ENCODE measurements at places on chromosomes 5 and 9.

DNA sequence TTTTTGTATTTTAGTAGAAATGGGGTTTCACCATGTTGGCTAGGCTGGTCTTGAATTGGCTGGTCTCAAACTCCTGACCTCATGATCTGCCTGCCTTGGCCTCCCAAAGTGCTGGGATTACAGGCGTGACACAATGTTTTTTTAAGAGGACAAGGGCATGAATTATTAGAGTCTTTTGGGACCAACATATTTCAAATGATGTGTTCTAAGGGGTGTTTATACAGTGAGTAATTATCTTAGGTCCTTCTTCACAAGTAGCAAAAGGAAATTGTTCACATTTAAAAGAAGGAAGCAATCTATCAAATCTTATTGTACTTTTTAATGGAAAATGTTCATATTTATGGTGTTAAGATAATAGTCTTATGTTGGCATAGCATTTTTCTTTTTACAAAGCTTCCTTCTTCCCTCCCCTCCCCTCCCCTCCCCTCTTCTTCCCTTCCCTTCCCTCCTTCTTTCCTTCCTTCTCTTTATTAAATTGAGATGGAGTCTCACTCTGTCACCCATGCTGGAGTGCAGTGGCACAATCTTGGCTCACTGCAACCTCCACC is 6.7 kb downstream of the GNG10 start:
- no peak for DNase-seq

GRCh38 chr5:98585661-98586310 is 187.7 kb upstream of the RGMB start:
- no peak for DNase-seq

GRCh38 chr9:78130853-78131252 is 99.2 kb upstream of the GNAQ start:
- DNase-seq, result no peak

DNA sequence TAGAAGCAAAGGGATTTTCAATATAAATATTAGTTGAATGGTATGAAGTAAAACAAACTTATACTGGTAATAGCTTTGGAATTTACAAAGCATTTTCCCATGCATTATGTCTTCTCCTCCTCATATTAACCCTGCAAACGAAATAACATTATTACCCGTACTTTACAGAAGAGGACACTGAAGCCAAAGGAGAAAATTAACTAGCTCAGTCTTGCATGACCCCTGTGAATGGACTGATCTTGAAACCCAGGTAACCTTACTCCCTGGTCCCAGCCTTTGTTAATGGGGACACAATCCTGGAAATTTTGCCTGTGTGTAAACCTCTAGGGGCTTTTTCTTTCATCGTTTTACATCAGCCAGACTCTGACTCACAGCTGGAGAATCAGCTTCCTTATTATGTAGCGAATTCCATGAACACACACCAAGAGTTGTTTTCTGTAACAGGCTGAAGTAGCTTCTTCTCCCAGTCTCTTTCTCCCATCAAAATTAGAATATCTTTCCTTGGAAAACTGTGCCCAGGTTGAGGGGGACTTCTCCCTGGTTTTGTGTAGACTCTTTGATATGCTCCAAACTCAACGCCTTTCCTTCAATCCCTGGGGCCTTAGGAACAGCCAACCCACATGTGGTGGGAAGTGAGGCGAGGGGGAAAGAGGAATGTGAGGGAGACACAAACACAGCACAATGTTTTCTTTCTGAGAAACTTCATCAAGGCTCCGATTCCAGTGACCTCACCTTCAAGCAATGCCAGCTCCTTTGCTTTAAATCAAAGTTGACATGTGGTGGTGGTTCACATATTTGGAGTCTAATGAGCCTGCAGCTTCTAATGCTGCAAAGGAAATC is 480.9 kb upstream of the PAPPA start:
- no peak for DNase-seq

All from GF-D8 (cell line).